ENCODE measurements at places on chromosomes 12 and 14.
A peak's percentile ranks its signal among the peaks of the same experiment; 100 is the strongest.

DNA sequence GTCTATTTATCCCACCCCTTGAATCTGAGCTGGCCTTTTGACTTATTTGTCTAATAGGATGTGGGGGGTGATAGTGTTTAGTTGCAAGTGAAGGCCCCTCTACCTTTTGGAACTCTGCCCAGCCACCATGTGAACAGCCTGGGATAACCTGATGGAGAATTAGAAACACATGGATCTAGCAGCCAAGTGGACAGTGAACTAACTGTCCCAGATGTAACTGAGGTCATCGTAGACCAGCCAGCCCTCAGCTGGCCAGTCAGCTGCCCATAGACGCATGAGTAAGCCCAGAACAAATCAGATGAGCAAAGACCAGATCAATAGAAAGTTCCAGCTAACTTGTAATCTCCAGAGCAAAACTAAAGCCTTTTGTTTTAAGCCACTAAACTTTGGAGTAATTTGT, 19.0 kb downstream of the KLRB1 start:
- no peak for DNase-seq

- DNase-seq: no peak
These were observed 86.3 kb upstream of the AMN1 start for GRCh38 chr12:31815096-31815495.

DNA sequence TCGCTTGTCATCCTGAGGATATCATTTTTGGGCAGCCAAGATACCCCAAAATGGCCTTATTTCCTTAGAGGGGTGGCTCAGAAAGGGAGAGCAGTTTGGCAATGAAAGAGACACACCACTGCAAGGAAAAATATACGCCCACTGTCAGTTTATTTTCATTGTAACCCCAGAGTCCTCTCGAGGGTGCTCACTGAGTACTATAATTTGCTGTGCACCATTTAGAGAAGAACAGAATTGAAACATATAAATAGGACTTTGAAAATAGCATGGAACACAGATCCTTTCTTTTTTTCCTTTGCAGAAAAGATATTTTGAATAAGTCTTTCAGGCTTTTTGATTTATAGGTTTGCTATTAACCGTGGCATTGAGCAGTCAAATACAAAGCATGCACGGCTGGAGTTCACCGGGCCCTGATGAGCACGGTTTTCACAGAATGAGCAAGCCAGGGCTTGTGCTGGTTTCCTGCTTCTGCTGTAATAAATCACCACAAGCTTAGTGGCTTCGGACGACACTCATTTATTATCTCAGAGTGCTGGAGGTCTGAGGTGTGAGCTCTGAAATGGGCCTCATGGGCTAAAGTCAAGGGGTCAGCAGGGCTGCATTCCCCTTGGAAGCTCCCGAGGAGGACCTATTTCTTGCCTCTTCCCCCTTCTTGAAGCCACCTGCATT, 152.3 kb downstream of the ZNF664 start:
- DNase-seq: no peak

GRCh38 chr14:101849125-101849524, 87.6 kb downstream of the PPP2R5C start:
- no peak for DNase-seq

GRCh38 chr12:100365411-100365810, 8.5 kb downstream of the SLC17A8 start:
- DNase-seq: no peak

DNA sequence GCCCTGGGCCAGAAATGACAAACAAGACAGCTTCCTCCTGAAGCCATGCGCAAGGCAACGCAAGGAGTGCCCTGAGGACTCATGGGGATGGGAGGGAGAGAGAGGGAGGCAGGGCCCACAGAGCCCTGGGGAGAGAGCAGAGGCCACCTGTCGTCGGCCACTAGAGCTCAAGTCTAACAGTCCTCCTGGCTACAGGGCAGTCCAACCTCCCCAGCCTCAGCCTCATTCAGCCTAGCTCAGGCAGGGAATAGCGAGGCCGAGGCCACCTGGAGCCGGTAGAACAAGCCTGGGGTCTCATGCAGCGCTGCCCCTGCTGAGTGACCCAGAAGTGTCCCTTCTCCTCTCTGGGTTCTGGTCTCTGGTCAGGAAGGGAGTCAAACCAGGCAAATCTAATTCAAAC, 69.5 kb downstream of the BCL11B start:
- no peak for DNase-seq

DNA sequence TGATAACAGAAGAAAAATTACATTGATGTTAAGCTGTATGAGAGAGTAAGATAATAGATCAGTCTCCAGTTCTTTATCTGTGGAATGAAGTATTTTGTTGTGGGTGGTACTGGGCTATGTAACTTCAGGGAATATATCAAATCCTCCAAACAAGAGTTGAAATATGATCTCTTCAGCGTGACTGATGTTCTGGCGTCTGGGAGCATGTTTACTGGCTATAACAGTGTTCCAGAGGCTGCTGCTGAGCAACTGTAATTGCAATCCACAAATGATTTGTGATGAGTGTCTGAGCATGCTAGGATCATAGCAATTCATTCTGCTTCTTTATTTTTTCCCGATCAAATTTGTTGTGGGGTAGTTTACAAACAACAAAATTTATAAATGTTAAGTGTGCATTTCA, 18.6 kb upstream of the CCDC198 start:
- no peak for DNase-seq

DNA sequence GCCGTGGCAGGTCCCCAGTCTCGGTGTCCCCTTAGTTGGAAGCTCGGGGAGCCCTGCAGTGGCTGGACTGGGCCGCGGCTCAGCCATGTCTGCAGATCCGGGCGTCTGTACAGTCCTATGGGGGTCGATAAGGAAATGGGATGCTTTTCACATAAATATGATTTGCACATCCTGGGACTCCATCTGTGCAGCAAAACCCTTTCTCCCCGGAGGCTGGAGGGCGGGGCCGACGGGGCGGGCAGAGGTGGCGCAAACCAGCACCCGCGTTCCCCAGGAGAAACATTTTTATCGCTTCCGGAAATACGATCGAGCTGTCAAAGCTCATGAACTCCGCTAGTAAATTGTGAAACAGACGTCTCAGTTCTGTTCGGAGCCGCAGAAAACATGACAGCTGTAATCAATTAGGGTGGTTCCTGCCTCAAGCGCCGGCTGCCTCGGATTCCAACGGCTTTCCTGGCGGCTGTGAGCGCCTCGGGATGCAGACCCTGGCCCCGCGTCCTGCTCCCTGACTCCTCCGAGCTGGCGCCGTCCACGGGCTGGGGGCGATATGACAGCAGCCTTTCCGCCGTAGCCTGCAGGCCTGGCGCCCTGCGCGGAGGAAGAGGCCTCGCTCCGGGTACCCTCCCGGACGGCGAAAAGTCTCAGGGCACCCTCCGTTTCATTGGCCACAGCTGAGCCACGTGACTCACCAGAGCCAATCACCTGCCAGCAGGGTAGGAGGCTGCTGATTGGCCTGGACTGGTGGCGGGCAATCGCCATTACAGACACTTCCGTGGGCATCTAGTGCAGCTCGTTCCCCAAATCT, 23.0 kb downstream of the DIO3 start:
- DNase-seq: no peak

DNA sequence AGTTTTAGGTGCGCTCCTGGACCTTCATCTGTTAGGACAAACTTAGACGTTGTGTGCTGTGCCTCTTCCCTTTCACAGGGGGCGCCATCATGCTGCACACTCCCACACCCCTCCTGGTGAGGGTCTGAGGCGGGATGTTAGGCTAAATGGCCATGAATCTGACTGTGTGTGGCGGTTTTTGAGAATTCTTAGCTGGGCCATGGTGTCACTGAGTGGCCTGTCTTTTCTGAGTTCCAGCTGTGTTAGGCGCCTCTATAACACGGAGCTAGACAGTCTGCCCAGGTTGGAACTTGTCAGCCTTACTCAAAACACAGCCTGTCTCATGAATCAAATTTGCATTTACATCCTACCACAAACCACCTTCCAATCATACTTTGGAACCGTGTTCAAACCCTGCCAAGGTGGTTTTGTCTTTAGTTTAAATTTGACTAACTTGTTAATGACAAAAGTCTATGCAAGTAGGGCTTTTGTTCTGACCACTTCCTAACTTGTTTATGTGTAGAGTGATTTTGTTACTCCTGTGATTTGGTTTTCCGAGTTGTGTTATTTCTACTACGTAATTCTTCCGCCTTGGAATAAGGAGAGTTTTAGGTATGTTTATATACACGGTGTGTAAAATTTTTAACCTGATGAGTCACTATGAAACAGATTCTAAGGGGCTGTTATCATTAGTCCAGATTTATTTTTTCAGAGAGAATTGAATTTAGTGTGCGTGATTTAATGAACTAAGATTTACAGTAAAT, 19.6 kb downstream of the ACVR1B start:
- DNase-seq: peak; percentile 49

All from activated CD4-positive, alpha-beta T cell treated with anti-CD3 and anti-CD28 coated beads, Interleukin-2, amount 50 U/mL, for 48 hours (primary cell).